Activated CD8-positive, alpha-beta T cell treated with anti-CD3 and anti-CD28 coated beads, Interleukin-2, amount 10 ng/mL, durations not matched to agents 7 days and 5 days (primary cell): ENCODE measurements at places on chromosomes 12 and 14. TPM values are rescaled to one million over a fixed set of nuclear protein-coding genes. Genes with fewer than 3 reads are reported as not detected.

Gene CLEC9A
- not detected for total RNA-seq

- H3K4me1 ChIP-seq = peaks cover 38% of the 10 kb centered on the region
- peaks cover 3% of the 10 kb centered on the region for H3K27me3 ChIP-seq
- DNase-seq = no peak
- no peak overlapping the region for H3K4me3 ChIP-seq
- H3K36me3 ChIP-seq = no peaks in the 10 kb centered on the region
- no peak overlapping the region for H3K27ac ChIP-seq
These were observed 13.7 kb downstream of the KRT72 start for GRCh38 chr12:52587563-52587962.

DNA sequence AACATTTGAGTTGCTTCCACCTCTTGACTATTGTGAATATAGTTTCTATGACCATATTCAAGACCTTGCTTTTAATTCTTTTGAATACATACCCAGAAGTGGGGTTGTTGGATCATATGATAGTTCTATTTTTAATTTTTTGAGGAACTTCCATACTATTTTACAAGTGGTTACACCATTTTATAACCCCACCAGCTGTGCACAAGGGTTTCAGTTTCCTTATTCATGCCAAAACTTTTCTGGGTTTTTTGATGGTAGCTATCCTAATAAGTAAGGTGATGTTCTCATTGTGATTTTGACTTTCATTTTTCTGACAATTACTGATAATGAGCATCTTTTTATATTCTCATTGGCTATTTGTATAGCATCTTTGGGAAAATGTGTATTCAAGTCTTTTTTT, 109.4 kb upstream of the GARIN2 start:
- H3K27ac ChIP-seq = no peak overlapping the region
- no peak for DNase-seq
- no peaks in the 10 kb centered on the region for H3K4me1 ChIP-seq
- H3K27me3 ChIP-seq = no peaks in the 10 kb centered on the region

- no peaks in the 10 kb centered on the region for H3K36me3 ChIP-seq
- peaks cover 3% of the 10 kb centered on the region for H3K27me3 ChIP-seq
- peaks cover 46% of the 10 kb centered on the region for H3K4me1 ChIP-seq
- no peak for DNase-seq
These were observed 157.9 kb downstream of the SAMD4A start for GRCh38 chr14:54724676-54725325.

DNA sequence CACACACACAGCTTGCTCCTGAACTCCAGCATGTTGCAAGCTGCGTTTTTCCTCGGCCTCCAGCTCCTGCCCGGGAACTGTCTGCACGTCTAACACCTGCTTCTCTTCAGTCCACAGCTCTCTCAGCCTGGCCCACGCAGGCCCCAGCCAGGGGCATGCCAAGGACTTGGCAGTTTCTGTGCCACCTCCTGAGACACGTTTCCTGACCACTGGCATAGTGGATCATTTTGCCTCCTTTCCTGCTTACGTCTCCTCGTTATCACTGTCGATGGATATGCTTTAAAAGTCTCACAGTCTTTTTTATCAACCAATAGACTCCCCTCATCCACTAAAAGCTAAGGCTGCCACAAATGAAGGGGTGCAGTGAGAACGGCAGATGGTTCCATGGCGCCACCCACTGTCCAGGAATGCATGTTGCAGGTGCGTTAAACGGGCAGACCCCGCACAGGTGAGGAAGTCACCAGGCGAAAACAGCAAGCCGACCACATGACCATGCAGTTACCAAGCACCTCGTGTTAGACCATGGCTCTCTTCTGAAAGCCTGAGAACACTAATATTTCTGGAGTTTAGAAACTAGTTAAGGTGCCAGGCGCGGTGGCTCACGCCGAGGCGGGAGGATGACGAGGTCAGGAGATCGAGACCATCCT, 14.7 kb upstream of the TEAD4 start:
- H3K27me3 ChIP-seq = peaks cover 3% of the 10 kb centered on the region
- H3K4me1 ChIP-seq = no peaks in the 10 kb centered on the region
- DNase-seq = peak; percentile 72
- H3K4me3 ChIP-seq = no peak overlapping the region
- no peaks in the 10 kb centered on the region for H3K36me3 ChIP-seq
- H3K27ac ChIP-seq = no peak overlapping the region
